ENCODE measurements at places on chromosomes 4 and X.

DNA sequence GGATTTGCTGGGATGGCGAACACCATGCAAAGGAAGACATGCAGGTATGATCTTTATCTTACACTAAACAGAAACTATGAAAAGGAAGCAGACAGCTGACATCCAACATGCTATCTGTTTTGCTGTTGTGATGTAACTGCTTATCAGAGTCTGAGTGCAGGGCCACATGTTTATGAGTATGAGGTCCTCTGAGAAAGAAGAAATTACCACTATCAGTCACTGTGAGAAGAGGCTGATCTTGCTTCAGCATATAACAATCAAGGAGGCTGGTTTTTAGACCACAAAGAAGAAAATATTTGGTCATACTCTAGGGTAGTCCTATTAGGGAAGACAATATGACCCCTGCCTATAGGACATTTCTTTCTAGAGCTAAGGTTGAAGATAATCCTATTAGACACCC is 18.5 kb downstream of the CLGN start:
- DNase-seq, result no peak

DNA sequence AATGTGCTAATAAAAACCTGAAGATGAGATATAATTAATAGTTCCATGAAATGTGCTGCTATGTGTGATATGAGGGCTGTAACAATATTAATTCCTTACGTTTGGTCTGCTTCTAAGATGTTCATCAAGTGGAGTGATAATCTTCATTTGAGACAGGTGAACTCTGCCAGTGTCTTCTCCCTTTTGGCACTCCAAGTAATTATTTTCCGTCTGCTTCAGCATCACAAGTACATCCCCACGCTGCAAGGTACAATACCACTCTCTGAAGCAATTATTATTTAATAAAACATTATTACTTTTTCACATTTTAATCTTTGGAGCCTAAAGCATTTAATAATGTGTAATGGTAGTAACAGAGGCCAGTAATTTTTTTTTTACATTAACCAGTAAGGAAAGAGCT is 44.4 kb downstream of the RPS3A start:
- DNase-seq, result no peak

GRCh38 chr4:141023051-141023450 is 110.2 kb downstream of the RNF150 start:
- DNase-seq, result no peak

DNA sequence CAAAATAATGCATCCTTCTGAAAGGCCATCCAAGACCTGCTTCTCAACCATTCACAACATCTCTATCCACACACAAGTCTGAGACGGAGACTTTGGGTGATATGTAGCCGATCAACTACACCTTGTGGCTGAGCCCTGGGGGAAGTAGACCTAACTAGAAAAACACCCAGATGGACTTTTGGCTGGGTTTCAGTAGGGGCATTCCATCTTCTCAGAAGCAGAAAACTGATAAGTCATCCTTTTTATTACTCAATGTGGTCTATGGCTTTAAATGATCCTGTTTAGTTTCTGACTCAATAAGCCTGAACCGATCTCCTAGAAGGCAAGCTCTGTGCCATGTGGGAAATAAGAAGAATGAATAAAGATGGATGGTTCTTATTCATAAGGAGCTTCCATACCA is 82.5 kb upstream of the AFF2 start:
- no peak for DNase-seq

DNA sequence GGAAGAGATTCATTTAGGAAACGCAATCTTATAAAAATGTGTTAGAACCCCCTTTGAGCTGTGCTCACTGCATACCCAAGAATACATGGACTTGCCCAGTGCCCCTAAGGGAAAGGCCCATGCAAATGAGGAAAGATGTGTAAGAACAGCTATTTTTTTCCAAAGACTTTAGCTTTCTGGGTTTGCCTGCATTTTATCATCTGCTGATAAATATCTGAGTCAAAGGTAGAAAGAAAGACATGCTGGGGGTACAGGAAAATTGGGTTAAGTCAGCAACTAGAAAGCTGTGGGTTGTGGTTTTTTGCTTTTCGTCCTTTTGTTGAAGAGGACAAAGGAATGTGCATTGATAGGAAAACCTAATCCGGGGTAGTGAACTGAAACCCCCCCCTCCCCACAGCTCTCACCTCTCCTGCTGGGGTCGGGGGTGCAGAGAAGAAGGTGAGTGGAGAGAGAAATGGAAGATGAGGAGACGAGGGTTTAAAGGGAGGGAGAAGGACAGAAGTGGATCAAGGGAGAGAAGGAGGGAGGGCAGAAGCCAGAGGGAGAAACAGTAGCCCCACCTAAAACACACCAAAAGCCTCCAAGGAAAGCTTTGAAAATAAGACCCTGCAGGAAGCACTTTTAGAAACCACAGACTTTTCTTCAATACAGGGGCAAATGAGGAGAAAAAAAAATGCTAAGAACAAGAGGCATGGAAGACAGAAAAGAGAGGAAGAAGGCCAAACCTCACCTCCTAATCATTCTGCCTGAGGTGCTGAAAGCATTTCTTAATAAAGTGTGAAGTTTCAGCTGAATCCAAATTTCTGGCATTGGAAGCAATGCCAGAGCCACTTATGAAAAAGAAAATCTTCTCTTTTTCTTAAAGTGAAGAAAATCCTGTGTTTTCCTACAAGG is 49.3 kb downstream of the KDR start:
- no peak for DNase-seq

DNA sequence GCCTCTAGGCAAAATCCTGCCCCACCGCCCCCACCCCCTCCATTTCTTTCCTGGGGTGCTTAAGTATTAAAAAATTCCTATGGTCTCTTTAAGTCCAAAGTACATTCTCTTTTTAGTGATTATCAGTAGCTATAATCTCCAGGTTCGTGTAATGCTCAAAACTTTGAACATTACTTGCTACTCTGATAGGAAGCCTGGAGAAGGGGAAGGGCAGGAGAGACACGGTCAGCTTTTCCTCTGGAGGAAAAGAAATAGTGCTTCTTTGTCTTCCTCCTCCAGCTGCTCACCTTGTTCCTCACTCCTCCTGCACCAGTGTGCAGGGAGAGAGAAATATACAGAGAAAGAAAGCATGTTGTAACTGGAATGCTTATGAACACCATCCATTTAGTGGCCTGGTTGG is 80.4 kb downstream of the PPP1R2C start:
- no peak for DNase-seq

DNA sequence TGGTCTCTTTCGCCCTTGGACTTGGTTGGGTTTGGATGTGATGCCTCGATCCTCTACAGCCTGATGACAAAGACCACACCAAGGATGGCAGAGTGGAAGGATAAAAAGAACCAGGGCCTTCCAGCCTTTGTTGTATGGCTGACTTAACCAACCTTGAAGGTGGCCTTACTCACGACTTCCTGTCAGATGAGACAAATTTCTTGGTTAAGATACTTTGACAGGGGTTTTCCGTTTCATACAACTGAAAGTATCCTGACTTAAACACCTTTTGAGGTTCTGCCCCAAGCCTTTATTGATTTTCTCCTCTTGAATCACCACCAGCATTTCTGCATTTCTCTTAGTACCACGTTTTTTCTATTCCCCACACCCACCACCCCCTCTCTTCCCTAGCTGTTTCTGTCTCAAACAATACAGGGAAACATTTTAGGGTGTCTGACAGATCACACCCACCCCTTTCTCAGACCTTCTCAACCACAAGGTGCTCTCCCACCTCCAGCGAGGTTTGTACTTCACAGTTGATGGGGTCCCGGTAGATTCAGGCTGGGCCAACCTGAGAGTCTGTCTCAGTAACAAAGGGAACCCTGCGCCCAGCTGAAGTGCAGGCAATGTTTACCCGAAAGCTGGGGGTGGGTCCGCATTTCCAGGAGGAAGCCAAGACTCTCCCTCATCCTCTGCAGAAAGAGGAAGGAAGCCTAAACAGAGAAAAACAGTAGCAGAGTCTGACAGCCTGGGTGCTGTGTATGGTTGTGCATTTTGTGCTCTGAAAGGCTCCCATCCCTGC is 5.0 kb upstream of the TSPAN5 start:
- no peak for DNase-seq

GRCh38 chr4:180099957-180100356 is 2143.2 kb upstream of the TENM3 start:
- DNase-seq, result no peak

- DNase-seq, result no peak
These were observed 28.0 kb downstream of the PRPS2 start for GRCh38 chrX:12819222-12819621.

DNA sequence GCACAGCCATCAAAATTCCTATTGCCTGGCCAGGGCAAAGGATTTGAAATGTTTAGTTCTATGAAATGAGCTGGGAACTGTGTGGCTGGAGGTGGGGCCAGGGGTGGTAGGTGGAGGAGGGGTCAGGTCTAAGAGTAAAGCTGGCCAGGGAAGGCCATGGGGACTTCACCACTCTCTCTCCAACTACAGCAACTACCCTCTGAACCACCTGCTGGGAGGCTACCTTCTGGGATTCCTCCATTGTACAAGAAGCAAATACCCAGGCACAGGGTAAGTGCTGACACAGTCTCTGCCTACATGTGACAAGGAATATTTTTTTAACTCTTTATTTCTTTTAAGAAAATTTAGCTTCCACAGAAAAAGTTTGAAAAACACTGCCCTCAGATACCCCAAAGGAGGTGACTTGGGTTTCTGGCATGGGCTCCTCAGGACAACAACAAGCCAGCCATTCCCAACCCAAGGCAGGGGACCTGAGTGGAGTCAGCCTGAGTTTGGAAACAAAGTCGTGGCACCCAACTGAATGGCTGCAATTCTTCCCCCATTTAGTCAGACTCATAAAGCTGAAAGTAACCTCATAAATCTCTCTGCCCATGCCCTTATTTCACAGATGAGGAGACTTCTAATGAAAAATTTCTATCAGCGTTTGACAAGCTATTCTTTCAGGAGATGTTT is 593.8 kb upstream of the DIPK2B start:
- DNase-seq, result no peak

GRCh38 chr4:156537286-156537685 is 434.3 kb downstream of the PDGFC start:
- no peak for DNase-seq

DNA sequence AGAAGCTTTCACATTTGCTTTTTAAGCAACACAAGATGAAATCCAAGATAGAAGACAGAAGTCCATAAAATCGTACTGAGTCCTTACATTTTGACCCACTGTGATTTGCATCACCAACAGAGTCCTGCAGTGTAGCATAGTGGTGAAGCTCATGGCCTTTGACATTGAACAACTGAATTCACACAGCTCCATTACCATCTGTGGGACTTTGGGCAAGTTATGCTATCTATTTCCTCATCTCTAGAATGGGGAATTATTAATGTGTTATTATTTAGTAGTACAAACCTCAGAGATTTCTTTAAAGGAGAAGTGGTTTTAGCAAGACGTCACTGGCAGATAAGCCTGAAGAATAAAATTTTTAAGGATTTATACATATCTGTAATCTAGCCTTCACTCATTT is 10.7 kb downstream of the GPRIN3 start:
- no peak for DNase-seq

DNA sequence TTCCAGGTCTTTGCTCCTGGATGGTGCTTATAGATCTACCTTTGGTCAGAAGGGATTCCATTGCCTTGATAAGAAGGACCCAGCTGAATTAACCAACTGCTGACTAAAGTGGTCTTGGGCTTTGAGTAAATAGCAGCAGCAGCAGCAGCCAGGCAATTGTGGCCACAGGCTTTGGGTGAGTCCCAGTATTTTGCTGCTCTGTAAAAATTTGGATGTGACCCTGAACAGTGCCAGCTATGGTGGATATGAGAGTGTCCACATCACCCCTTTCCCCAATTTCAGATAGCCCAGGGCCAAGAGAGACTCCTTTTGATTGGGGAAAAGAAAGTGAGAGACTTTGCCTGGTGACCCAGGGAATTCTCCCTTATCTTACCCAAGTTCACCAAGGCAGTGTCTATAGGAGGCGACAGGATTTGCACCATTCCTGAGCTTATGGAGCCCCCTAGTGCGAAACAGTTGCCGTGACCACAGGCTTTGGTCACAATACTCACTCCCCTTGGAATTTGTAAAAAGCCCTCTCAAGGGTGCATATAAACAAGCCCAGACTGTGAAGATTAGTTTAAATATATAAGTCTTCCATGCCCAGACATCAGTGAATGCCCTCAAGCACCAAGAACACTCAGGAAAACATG is 518.0 kb downstream of the TMA16 start:
- peak; percentile 45 for DNase-seq

DNA sequence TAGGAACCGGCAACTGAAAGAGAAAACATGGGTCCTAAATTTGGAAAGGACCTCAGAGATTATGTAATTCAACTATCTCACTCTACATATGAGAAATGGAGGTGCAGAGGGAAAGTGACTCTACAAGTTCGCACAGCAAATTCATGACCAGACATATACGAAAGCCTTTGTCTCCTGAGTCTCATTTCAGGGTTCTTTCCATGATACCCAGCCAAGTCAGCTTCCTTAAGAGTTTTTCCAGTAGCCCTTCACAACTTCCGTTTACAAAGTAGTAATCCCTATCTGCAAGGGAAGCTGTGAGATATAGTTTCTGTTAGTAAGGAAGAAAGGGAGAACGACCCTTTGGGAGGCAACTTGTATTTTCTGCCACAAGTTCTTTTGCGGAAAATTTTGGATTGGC is 110.6 kb downstream of the TEX13A start:
- peak; percentile 22 for DNase-seq

DNA sequence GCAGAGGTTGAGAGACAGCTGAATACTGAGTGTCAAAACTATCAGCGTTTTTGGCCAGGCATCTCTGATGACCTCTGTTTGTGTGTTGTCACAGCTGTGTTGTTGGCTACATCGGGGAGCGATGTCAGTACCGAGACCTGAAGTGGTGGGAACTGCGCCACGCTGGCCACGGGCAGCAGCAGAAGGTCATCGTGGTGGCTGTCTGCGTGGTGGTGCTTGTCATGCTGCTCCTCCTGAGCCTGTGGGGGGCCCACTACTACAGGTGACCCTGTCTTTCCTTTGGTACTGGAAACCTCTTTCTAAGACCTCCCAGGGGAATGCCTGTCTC is 86.9 kb downstream of the EGF start:
- DNase-seq, result no peak

DNA sequence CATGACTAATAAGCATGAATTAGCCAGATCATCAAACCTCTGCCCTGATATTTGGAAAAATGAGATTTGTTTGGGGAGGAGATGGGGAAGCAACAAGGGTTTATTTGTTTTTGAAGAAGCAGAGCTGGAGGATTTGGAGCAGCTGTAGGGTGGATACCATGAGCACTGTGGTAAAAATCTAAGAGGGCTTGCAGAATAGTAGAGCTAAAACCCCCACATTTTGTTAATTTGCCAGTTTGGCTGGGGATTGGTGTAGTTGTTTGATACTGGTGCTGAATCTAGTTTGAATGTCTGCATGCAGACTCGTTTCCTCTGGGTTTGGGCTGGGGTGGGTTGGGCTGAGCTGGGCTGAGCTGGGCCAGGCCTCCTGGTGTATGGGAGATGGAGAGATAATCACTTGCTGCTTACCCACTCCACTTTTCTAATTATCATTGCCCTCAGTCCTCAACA is 43.7 kb downstream of the SMAD1 start:
- peak; percentile 55 for DNase-seq

- DNase-seq, result no peak
These were observed 43.6 kb upstream of the UPRT start for GRCh38 chrX:75230296-75230695.

- DNase-seq, result no peak
These were observed 459.7 kb downstream of the RAB28 start for GRCh38 chr4:13024147-13025105.
